GM13977 (cell line): ENCODE measurements at places on chromosomes 5 and 9.

- no peak for DNase-seq
Measured at GRCh38 chr9:87088621-87089365, 141.5 kb upstream of the GAS1 start.

GRCh38 chr9:31236344-31236743, 1148.1 kb upstream of the ACO1 start:
- DNase-seq: no peak

GRCh38 chr5:171776213-171776612, 9.4 kb upstream of the SMIM23 start:
- DNase-seq: no peak

- DNase-seq: no peak
Measured at GRCh38 chr9:112349008-112349333, 15.6 kb upstream of the PTBP3 start.

- peak; percentile 86 for DNase-seq
Measured at GRCh38 chr9:137672907-137673791, 54.3 kb downstream of the EHMT1 start.

DNA sequence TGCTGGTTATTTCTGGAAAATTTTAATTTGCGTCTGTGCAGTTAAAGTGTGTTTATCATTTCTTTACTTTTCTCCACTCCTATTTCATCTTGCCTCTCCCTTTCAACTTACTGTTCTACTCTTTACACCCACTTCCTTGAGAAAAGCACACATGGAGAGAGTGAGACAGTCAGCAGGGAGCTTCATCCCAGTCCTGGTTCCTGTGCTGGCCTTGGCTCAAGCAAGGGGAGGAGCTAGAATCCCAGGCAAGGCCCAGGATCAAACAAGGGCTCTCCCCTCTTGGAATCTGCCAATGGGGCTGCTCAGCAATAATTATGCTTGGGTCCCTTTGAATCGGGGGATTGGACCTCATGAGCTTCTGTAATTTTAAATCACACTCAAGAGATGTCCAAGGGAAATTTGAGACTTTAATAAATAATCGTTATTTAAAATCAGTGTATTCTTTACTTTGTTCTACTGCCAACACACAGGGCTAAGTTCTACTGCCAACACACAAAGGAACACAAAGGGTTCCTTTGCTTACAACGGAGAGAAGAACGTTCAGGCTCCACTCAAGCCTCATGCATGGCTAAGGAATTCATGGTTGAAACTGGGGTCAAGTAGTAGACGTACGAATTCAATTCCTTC, 439.3 kb upstream of the DAB2 start:
- DNase-seq: no peak

- DNase-seq: no peak
Measured at GRCh38 chr9:88198341-88198807, 60.1 kb upstream of the SPATA31C2 start.

DNA sequence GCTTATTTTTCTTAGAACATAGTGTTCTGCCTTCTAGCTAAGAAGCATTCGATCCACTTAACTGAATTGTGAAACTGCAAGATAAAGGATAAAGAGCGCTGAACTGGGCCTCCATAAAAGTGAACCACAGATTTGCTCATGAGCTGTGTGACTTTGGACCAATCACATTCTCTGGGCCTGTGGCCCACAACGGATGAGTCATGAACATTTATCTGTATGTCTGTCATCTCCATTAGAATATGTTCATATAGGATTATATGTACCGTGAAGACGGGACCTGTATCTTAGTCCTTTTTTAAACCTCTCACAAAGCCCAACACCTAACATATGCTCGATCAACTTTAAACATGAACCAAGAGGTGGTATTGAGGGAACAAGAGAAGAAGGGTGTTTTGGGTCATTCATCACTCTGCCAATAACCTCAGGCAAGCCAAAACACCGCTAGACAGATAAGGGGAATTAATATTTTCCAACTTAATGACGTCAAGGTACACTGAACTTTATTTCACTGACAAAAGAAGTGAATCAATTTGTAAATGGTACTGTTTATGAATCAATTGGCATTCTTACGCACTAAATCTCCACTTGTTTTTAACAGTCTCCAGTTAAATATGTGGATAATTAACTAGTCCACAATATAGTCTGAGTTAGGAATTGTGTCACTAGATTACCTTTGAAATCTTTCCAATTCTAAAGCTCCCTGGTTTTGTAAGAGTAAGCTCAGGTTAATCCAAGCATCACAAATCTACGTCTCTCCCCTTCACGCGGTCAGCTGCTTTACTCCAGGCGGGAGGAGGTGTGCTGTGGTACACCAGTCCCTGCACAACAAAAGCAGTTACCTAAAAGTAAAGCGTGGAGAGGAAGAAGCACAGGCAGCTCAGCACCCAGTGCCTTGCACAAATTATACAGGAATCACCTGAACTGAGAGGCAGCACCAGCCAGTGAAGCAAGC, 1.6 kb downstream of the TMEM245 start:
- DNase-seq: no peak

GRCh38 chr5:119708076-119708790, 78.9 kb downstream of the FAM170A start:
- DNase-seq: no peak

- no peak for DNase-seq
Measured at GRCh38 chr5:77907786-77908185, 131.6 kb upstream of the TBCA start.

DNA sequence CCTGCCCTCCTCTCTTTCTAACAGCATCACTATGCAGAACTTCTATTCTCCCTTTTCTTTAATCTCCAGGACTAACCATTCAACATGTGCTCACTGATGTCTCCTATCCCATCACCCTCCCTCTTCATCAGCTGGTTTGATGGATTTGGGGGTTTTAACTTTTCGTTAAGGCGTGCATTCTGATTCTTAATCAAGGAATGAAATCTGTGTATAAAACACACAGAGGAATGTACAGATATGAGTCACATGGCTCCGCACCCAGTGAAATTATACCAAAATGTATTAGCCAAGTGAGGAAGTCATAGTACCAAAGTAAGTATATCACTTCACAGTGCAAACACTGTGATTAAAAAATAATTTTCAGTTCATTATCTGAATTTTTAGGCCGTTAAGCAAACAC, 35.2 kb downstream of the MARCHF11 start:
- DNase-seq: no peak

GRCh38 chr5:111454198-111454622, 58.1 kb downstream of the STARD4 start:
- DNase-seq: no peak

GRCh38 chr9:124342776-124343485, 72.3 kb downstream of the PSMB7 start:
- no peak for DNase-seq

DNA sequence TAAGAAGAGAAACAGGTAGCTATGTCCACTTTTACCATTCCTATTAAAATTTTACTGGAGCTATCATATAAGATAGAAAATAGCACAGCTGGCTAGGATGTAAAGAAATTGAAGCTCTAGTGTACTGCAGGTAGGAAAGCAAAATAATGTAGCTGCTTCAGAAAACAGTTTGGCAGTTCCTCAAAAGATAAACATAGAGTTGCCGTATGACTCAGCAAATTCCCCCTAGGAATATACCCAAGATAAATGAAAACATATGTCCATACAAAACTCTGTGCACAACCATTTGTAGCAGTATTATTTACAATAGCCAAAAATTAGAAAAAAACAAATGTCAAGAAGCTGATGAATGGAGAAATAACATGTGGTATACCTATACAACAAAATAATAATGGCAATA, 64.6 kb upstream of the SHISAL2B start:
- no peak for DNase-seq

DNA sequence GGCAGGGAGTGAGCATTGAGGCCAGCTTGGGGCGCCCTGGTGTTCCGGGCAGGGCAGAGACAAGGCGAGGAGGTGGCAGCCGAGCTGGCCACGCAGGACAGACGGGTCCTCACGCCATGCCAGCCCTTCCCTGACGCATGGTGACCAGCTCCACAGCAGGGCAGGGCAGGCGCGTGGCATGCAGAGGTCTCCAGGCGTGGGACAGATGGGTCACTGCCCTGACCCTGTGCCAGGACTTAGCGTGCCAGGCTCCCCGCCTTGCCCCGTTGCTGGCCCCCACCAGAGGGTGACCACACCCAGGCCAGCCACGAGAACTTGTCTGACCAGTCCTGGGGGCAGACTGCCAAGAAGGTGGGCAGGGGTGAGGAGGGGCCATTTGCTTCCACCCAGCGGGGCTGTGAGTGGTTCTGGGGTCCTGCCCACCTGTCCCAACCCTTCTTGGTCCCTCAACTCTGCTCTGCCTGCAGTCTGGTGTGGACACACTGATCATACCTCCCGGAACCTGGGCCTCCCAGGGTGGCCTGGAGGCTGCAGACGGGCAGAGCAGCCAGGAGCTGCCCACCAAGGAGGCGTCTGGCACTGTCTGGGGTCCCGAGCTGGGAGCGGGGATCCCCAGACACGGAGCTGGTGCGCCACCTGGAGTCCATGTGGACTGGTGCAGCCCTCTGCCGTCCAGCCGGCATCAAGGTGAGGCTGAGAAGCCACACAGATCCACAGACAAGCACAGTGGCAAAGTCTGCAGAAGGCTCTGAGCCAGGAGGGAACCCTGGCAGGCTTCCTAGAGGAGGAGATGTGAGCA, at the start of gene RNF224:
TSS of gene RNF224 (plus strand) at position 449 of the 799 bp plus-strand sequence. CDS start 834 bp downstream, outside the sequence.
- DNase-seq: peak; percentile 90

DNA sequence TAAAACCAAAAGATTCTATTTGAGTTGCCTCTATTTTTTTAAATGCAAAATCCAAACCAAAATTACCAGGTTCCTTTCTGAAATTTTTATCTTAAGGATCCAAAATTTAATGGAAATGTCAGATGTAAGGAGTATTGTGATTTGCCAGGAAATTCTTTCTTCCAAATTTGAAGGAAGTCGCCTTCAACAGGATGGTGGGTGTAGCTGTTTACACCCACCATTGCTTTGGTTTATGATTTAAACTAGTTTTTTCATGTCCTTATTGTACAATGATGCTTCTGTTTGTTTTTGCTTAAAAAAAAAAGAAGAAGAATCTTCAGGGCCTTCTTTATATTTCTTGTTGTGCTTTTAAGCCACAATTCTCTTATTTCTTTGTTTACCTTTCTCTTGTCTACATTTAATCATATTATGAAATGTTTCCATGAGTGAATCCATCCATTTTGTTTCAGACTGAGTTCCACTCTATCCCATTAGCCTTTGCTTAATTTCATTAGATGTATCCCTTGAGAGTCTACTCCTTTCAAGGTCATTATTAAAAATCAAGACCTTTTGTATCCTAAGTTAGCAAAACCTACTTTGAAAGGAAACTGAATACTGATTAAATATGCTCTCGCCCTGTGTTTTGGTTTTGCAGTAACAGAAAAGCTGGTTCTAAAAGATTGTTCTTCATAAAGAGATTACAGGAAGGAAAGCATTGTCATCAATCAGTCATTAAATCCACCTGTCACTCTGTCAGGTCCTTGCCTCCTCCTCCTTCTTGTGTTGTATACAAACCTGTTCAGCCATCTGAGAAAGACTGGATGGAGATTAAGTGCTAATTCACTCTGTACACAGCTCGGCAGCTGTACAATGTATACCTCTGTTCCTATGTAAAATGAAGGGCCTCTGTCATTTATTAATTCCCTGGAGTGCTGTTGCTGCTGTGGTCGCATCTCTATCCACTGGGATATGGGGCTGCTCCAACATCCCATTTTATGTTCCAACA, 45.5 kb upstream of the SLC2A8 start:
- no peak for DNase-seq

DNA sequence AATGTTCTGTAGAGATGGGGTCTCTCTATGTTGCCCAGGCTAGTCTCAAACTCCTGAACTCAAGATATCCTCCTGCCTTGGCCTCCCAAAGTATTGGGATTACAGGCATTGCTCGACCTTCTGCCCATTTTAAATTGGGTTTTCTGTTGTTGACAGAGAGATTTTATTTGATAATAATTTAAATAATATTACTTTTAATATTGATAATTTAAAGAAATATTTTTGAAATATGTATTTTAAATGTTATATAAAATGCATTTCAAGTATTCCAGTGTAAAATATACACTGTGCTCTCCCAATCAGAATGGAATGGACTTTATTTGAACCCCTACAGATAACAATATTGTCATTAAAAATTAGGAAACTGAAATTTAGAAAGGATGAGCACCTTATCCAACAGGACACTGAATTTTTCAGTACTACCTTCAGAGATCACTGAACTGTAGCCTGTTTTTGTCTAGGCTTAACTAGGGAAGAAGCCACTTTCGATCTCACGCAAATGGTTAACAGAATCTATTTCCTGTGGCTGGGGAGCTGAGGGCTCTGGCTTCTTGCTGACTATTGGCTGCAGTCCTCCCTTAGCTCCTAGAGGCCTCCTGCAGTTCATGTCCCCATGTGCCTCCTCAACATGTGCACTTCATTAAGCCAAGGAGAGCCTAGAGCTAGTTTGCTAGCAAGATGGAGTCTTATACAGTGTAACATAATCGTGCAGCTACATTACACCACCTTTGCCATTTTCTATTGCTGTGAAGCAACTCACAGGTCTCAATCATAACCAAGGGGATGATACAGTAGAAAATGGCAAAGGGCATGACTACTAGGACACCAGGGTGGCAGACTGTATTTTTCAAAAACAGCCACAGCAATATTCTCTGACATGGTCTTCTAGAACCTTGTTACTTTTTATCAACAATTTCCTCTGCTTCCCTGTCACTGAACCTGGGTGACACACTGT, 150.0 kb downstream of the CDC42SE2 start:
- peak; percentile 21 for DNase-seq

- no peak for DNase-seq
Measured at GRCh38 chr5:150317048-150318003, 14.6 kb upstream of the ARSI start.

GRCh38 chr9:137044502-137045177, 1.3 kb downstream of the NPDC1 start:
- DNase-seq: no peak

- peak; percentile 53 for DNase-seq
Measured at GRCh38 chr9:69036309-69036708, 757 bp downstream of the FXN start.

GRCh38 chr5:41763081-41763480, 107.1 kb downstream of the OXCT1 start:
- DNase-seq: no peak

GRCh38 chr9:122806661-122807060, 6.7 kb downstream of the OR1K1 start:
- no peak for DNase-seq

DNA sequence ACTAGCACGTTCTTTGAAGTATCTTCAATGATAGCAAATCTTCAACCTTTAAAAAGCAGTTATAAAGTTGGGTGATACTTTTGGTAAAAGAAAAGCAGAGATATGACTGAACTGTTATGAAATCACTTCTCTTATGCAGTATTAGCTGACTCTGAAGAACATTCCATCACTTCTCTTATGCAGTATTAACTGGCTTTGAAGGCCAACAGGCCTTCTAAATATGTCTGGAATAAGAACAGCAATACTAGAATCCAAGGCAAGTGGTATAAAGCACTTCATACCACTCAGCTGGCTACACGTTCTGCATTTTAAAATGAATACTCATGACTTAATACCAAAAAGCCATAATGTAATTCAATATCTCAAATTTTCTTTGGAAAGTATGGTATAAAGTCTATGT, 17.3 kb downstream of the SKIC3 start:
- no peak for DNase-seq

- DNase-seq: no peak
Measured at GRCh38 chr5:56012281-56012963, 17.7 kb upstream of the IL6ST start.

- DNase-seq: no peak
Measured at GRCh38 chr5:152503206-152503605, 98.1 kb upstream of the NMUR2 start.

- DNase-seq: no peak
Measured at GRCh38 chr5:54996466-54996865, 11.1 kb upstream of the ESM1 start.
